ENCODE measurements at places on chromosomes 12 and 14.

GRCh38 chr14:67650151-67650550 is 24.3 kb downstream of the VTI1B start:
- DNase-seq = no peak

GRCh38 chr12:62971769-62972525 is 37.0 kb upstream of the PPM1H start:
- DNase-seq = no peak

- no peak for DNase-seq
Observed at GRCh38 chr14:35740215-35740614, 68.9 kb downstream of the RALGAPA1 start.

GRCh38 chr12:122862872-122863701 is 27.8 kb downstream of the HIP1R start:
- DNase-seq = no peak

DNA sequence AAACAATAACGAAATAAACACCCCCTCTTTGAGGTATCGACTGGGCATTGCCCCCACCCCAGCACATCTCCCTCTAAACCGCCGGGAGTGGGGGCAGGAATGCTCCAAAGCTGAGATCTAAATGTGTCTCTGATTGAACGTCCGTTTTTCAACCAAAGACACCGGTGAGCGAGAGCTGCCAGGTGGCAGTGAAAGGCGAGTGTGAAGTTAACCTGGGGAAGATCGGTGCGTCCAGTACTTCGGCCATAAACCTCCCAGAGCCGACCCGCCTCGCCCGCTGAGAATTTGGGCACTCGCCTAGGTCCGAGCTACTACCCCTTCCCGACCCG is 625 bp downstream of the ANGEL1 start:
- no peak for DNase-seq
